ENCODE measurements at places on chromosomes 5 and 9.
A peak's percentile ranks its signal among the peaks of the same experiment; 100 is the strongest.

GRCh38 chr5:74161170-74161569, 479.4 kb downstream of the ENC1 start:
- DNase-seq = no peak

- no peak for DNase-seq
Observed at GRCh38 chr5:176133877-176134276, 104.3 kb upstream of the SIMC1 start.

GRCh38 chr5:45162974-45163373, 354.2 kb downstream of the MRPS30 start:
- no peak for DNase-seq

DNA sequence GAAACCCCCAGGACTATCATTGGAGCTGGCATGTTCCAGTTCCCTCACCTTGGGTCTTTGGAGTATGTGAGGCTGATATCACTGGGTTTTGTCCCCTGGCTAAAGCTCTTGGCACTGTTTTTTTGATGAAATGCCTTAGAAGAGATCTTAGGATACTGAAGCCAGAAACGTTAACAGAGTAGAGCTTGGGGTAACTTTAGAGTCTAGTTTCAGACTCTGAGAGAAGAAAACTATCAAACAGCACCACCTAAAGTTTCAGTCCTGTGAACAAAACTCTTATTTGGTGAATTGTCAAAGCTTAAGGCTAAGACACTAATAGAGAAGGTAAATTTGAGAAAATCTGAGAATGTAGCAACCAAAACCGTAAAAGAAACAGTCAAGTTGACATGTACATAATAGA, 111.7 kb upstream of the PUM3 start:
- DNase-seq = no peak

DNA sequence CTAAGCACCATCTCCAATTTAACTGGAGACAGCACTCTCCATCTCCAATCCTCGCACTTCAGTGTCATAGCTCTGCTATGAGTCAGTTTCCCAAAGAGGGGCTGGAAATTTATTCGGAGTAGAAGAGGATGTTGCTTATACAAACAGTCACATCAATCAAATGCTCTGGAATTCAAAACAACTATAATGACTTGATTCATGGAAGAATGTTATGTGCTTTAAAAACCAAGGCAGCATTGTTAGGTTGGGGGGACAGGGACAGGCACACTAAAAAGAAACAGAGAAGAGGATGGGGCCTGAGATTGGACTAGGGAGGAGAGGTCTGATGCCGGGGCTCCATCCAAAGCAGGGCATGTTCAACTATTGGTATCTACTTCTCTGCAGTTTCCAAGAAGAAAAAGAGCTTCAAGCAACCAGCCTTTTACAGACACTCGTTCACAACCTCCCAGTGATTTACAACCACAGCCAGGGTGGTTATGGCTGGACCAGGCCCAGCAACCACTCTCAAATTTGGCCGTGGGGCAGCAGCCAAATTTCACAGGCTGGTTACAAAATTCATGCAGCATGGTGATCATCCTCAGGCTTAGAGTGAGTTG, 117.5 kb upstream of the ZNF366 start:
- no peak for DNase-seq

DNA sequence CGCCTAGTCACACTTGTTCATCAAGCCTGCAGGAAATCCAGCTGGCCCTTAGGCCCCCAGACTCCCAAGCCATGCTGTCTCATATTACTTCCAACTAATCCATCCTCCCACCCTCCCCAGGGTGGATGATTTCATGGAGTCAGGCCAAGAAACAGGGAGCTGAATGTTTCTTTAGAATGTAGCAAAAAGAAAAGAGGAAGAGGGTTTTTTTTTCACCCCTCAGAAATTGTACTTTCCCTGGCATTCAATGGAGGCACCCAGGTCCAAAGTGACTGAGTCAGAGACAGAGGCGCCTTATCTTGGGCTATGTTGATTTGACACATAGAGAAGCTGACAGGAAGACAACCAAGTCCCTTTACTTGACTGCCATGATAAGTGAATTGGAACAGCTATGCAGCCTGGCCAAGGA, 260.2 kb upstream of the NR4A3 start:
- no peak for DNase-seq

GRCh38 chr9:95150903-95151302, 166.6 kb downstream of the FANCC start:
- DNase-seq = no peak

DNA sequence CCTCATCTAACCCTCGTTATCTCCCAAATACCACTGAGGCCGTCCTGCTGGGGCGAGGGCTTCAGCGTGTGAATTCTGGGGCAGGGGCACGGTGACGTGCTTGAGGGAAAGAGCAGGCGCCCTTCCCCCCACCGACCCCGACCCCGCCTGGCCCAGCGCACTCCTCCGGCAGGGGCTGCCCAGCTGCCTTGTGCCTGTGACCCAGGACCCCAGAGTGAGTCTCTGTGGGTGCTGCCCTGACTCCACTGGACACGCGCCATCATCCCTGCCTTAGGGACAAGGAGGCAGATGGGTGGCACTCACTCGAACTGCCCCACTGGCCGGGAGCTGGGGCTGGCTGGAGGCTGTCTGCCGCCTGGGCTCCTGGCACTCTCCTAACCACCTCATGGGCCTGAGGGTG, 136.2 kb upstream of the LPCAT1 start:
- no peak for DNase-seq

DNA sequence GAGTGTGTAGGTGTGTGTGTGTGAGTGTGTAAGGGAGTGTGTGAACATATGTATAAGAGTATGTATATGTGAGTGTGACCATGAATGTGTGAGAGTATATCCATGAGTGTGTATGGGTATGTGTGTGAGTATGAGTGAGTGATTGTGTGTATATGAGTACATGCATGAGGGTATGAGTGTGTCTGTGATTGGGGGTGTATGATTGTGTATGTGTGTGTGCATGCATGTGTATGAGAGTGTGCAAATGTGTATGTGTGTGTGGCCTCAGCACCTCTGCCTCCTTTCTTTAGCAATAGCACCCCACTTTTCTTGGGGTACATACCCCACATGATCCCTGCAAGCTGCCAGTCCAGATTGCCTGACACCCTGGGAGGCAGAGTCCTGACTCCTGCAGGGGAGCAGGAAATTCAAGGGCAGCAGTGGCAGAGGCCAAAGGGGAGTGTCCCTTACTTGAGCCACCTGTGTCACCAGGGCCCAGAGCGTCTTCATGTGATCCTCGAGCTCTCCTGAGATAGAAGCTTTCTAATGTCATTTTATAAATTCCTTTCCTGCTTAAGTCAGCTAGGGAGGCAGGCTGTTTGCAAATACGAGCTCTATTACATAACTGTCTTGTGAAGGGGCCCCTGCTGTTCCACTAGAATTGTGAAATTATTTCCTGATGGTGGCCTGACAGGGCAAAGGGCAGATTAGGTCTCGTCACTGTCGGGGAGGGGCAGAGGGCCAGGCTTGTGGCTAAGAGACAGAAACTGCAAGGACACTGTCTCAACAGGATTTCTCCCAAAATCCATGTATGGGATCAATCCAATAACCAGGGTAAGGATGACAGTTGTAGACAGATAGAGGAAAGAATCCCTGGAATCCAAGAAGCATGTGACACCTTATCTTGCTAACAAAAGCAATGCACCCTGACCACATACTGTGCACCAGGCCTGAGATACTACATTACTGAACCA, 389.1 kb downstream of the GADD45G start:
- no peak for DNase-seq

DNA sequence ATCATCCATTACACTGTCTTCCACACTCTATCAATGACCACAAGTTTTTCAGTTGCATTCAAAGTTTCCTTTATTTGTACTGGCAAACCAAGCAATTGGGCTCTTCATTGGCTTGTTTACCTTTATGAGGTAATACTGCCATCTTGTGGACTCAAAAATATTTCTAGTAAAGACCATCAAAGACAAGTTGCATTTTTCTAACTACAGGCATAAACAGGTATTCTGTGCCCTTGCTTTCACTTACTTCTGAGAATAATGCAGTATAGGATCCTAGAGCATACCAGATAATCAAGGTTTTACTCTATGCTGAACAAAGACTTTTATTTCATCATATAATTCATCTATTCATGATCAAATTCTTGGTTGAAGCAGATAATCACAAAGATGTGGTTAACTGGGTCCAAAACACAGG, 173.7 kb upstream of the POU5F2 start:
- no peak for DNase-seq

- no peak for DNase-seq
Observed at GRCh38 chr5:102903074-102903871, 148.2 kb downstream of the PAM start.

- no peak for DNase-seq
Observed at GRCh38 chr5:169876386-169876785, 103.9 kb downstream of the INSYN2B start.

DNA sequence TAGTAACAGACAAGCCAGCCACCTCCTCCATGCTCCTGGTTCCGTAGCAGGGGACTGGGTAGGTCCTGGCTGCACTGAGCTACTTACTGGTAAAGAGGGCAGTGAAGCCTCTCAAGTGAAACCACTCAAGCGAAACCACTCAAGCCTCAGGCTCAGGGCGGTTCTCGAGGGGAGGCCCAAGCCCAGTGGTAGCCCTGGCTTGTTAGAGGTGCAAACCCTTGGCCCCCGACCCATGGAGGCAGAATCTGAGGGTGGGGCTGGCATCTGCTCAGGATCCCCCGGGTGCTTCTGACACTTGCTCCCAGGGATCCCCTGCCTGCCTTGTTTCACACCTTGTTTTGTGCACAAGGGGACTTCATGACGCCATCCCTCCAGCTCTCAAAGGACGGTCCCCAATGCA, 76.5 kb upstream of the OLFM1 start:
- no peak for DNase-seq

DNA sequence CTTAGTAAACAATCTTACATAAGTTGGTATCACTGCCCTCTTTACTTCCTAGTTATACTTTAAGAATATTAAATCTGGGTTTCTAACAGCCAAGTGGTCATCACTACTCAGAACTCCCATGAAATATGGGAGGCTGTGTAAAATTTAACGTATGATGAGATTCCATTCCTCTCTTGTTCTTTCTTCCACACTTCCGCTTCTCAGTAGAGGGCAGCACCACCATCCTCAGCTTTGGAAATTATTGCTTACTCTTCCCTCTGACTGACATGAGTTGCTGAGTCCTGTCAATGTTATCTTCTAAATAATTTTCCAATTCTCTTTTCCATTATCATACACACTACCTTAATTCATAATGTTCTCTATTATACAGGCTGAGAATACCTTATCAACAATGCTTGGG, 194.0 kb downstream of the RFX3 start:
- DNase-seq = peak; percentile 6

DNA sequence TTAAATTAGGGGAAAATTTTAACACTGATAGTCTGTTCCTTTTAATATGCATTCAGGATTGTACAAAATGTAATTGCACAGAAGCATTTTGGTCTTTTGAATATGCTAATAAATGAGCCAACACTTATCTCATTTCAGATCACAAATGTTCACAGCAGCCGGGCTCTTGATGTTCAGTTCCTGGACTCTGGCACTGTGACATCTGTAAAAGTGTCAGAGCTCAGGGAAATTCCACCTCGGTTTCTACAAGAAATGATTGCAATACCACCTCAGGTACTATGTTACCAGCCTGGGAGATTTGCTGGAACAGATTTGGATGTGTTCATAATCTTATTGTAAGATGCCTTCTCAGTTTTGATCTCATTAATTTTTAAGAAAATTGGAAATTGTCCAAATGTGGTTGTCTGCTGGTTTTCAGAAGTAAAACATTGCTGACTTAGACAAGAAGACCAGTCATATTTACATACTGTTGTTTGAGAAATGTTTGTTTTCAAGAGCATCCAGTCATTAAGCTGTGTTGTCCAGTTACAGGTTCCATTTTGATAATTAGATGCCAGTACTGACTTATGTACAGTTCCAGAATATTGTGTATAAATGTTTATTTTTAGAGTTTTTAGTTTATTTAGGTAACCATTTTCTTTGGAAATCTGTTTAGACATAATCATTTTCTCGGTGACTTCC, 23.0 kb upstream of the TMOD1 start:
- no peak for DNase-seq

GRCh38 chr5:76811214-76811613, 7.6 kb upstream of the F2RL1 start:
- no peak for DNase-seq

DNA sequence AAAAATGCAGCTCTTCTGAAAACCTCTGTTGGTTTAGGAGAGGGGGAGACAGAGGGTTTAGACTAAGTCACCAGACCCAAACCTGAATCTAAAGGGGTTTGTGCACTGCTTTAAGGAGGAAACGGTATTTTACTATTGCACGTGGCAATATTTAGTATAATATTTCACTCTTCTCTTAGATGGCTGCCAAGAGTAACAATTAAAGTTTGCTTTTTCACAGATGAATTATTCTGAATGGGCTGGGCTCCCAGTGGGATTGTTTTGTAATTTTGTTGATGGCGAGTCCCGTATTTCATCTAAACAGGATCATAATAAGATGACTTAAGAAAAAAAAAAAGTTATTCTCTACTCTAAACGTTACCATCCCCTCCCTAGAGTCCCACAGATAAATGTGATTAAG, 245.4 kb downstream of the PCSK5 start:
- no peak for DNase-seq

GRCh38 chr9:9565700-9566099, 1047.1 kb downstream of the PTPRD start:
- DNase-seq = no peak

- DNase-seq = no peak
Observed at GRCh38 chr5:66438087-66438486, 158.1 kb upstream of the MAST4 start.

- no peak for DNase-seq
Observed at GRCh38 chr9:37623267-37623666, 27.5 kb upstream of the FRMPD1 start.

- DNase-seq = peak; percentile 67
Observed at GRCh38 chr9:131478421-131478868, 24.3 kb upstream of the POMT1 start.

DNA sequence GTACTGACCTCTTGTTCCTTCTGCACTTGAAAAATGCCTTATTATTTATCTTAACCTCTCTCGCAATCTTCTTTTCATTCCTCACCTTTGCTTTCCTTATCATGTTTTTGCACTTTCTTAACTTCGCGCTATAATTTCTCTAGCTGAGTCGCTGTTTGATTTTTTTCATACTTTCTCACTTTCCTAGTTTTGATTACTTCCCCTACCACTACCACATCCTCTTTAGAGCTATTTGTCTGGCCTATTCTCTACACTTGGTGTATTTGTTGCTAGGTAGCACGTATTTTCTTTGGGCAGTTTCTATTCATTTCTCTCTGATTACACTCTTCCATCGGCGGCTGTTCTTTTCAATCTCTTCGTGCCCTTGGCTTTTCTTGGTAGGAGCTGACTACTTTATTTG, 611.8 kb downstream of the BNC2 start:
- DNase-seq = no peak
